ENCODE measurements at places on chromosomes 13 and 19.
A peak's percentile ranks its signal among the peaks of the same experiment; 100 is the strongest.

DNA sequence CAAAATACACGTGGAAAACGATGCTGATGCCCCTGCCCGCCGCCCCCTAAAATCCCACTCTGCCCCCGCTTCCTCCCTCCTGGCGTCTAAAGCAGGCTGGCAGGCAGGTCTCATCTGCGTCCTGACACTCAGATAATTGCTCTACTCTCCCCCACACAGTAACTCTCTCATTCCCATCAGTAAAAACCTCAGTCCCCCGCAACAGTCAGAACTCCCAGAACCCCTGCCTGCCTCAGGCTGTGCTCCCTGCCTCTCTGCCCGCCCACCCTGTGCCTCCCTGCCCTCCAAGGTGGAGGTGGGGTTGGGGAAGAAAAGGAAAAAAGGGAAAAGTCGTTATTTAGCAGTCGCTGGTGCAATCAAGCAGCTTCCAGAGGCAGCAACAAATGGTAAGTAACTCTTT, 473.7 kb downstream of the EFNB2 start:
- no peak for DNase-seq

GRCh38 chr19:2474232-2475017, 1.5 kb upstream of the GADD45B start:
- DNase-seq = peak; percentile 89

- DNase-seq = peak; percentile 24
Measured at GRCh38 chr19:16516923-16517610, 20.9 kb downstream of the C19orf44 start.

DNA sequence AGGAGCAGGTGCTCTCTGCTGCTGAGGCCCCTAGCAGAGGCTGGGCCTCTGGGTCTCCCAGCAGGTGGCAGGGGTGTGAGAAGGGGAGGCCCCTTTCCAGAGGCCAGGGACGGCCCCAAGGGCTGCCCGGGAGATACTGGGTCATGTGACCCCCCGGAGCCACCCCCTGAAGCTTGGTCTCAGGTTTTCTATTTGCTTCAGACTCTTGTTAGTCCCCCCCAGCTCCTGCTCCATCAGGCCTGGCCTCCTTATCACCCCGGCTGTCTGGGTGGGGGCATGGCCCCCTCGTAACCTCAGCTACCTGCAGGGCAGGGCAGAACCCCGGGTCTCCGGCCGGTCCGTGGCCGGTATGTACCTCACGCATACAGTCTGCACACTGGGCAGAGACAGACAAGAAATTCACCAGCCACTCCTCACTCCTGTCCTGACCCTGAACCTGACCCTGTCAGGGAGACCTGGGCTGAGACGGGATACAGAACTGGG, 13.2 kb upstream of the TCF3 start:
- DNase-seq = no peak

- DNase-seq = no peak
Measured at GRCh38 chr19:55347442-55348009, 7.0 kb downstream of the COX6B2 start.

DNA sequence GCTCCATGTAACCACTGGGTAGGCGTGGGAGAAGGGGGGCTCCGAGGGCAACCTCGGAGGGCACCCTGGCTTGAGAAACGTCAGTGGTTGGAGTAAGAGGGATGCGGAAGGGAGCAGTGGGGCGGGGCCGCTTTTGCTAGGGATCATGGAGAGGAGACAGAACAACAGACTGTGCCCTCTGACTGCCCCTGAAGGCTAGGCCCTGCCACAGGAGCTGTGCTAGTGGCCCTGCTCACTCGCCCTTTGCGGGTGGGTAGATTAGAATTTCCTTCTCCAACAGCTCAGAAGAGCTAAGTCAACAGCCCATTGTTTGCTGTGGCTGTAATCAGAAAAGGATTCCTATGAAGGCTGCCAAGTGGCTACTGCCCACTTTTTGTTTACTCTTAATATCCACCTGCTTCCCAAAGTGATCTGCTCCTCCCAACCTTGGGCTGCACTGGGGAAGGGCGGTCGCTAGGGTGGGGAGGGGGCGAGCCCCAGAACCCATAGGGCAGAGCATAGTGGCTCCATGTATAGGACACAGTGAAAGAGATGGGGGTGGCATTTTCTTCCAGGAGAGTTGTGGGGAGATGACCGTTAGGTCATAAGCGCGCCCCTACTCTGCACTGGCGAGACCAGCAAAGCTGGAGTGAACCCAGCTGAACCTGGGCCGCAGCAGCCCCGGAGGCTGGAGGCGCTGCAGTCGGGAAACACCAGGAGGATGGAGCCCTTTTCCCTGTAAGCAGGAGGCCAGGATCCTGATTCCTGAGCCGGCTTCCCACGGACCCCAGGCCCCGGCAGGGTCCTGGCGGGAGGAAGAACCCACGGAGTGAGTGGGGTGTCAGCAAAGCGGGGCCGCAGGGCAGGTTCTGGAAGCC, 1.9 kb upstream of the C1QTNF9 start:
- no peak for DNase-seq

- DNase-seq = no peak
Measured at GRCh38 chr13:52838433-52839107, 9.9 kb downstream of the PCDH8 start.

- DNase-seq = no peak
Measured at GRCh38 chr19:3145909-3146676, 10.3 kb downstream of the GNA15 start.

GRCh38 chr13:78247362-78247761, 328.7 kb upstream of the EDNRB start:
- no peak for DNase-seq

DNA sequence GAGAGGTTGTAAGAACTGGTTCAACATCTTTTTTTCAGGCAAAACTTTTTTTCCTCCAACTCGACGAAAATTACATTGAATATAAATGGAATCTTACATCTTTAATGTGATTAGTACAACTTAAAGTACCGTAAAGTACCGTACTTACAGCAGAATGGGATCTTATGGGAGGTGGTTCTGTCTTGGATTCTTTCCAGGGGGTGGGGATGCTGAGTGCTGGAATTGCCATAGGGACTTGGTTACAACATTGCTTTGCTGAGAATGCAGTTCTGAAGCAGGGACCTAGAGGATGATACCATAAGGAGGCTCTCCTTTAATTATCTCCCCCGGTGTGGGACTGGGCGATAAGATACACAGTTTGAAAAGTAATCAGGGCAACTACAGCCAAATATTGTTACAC, 186.4 kb downstream of the KLF5 start:
- DNase-seq = no peak

- DNase-seq = no peak
Measured at GRCh38 chr19:11806354-11807098, 7.5 kb upstream of the ZNF440 start.

GRCh38 chr19:16381756-16382401, 57.3 kb downstream of the KLF2 start:
- no peak for DNase-seq

- DNase-seq = no peak
Measured at GRCh38 chr19:6392221-6393073, 517 bp downstream of the GTF2F1 start.

GRCh38 chr19:30336290-30336689, 35.9 kb upstream of the ZNF536 start:
- DNase-seq = no peak

GRCh38 chr13:113052206-113052605, 53.4 kb upstream of the F7 start:
- DNase-seq = no peak

GRCh38 chr13:111663953-111664421, 343.5 kb downstream of the TEX29 start:
- no peak for DNase-seq

- no peak for DNase-seq
Measured at GRCh38 chr13:43934273-43934672, 54.6 kb downstream of the LACC1 start.

GRCh38 chr13:109204657-109205056, 575.2 kb downstream of the MYO16 start:
- DNase-seq = no peak
